Stimulated activated CD8-positive, alpha-beta memory T cell treated with anti-CD3 and anti-CD28 coated beads, Interleukin-7, amount 100 ng/mL, for 1 hour (primary cell): ENCODE measurements at places on chromosomes 11 and 22.

GRCh38 chr11:12686246-12687060 lies 12.2 kb downstream of the TEAD1 start:
- no peak for DNase-seq

GRCh38 chr11:35905646-35906276 lies 38.1 kb upstream of the LDLRAD3 start:
- no peak for DNase-seq

- DNase-seq: no peak
Measured at GRCh38 chr11:12220305-12220704, 109.9 kb downstream of the MICAL2 start.

GRCh38 chr22:33024626-33025025 lies 33.6 kb downstream of the SYN3 start:
- no peak for DNase-seq

GRCh38 chr11:21295508-21295907 lies 626.1 kb downstream of the NELL1 start:
- DNase-seq: no peak

- peak; percentile 52 for DNase-seq
Measured at GRCh38 chr22:50148991-50149721, 21.4 kb upstream of the PANX2 start.

DNA sequence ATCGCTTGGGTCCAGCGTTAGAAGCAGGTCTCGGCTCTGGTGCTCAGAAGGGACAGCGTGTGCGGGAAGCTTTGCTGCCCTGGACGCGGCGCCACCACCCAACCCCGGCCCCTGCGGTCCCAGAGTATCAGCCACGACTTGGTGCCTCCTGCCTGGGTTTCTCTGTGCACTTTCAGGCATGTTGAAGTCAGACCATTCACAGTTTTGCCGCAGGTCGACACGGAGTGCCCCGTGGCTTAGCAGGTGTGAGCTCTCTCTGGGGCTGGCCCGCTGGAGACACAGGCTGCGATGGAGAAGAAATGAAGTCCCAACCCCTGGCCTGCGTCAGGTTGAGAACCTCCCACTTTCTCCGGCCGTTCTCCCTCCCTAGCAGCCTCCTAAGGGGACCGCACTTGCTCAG lies 494.5 kb downstream of the BRD1 start:
- no peak for DNase-seq

- DNase-seq: no peak
Measured at GRCh38 chr11:10076458-10077141, 217.4 kb downstream of the SBF2 start.

DNA sequence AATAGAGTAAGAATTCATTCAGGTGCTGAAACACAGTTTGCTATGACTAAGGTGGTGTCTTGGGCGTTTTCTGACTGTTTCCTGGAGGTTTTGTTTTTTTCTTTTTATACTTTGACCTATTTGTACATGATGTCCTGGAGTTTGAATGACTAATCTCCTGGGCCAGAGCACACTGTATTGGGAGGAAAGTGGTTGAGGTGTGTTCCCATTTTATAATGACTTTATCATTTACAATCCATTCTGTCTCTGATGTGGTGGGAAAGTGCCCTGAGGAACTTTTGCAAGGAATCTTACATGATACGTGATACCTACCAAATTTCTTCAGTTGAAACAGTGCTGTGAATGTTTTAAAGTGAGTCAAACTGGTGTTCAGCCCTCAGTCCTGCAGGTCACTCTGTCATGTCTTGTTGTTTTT lies 80.8 kb downstream of the TNRC6B start:
- no peak for DNase-seq

DNA sequence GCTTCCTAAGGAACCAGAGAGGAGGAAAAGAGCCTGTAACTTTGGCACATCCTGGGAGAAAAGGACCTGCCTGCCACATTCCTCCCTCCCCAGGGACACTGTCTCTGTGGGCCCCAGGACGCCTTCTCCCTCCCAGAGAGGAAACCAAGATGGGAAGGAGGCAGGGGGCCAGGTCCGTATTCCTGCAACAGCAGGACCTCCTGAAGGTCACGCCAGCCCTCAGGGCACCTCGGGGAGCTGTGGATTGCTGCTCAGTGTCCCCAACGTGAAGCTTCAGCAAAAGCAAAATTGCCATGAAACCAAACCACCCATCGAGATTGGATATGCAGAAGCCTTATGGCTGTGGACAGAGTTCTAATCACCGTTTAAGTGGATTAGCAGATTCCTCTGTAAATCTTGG lies 86.7 kb downstream of the ARHGAP8 start:
- DNase-seq: no peak

- DNase-seq: no peak
Measured at GRCh38 chr11:74147199-74147929, 23.4 kb downstream of the C2CD3 start.

GRCh38 chr11:122863704-122864326 lies 18.7 kb upstream of the JHY start:
- DNase-seq: no peak

DNA sequence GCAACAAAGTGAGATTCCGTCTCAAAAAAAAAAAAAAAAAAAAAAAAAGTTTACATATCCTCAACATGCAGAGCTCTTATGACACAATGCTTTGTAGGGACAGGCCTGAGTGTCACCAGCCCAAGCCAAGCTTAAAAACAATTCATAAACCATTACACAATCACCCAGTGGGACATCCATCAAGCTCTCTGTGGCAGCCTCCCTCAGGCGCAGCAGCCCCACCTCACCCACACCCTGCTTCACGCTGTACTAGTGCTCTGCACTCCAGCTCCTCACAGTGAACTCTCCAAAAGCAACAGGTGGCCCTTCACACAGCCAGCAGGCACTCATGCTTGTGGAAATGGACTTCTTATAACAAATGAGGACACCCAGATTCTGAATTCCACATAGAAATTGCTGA lies 3.5 kb upstream of the FOXRED2 start:
- no peak for DNase-seq

GRCh38 chr22:37225481-37225880 lies 13.2 kb upstream of the SSTR3 start:
- no peak for DNase-seq

GRCh38 chr11:130159657-130160497 lies at the start of gene ST14:
ST14 (plus strand) TSS chr11:130159782; CDS start chr11:130159980, 198 bp downstream.
- no peak for DNase-seq

GRCh38 chr11:79375818-79376550 lies 64.8 kb downstream of the TENM4 start:
- DNase-seq: no peak

DNA sequence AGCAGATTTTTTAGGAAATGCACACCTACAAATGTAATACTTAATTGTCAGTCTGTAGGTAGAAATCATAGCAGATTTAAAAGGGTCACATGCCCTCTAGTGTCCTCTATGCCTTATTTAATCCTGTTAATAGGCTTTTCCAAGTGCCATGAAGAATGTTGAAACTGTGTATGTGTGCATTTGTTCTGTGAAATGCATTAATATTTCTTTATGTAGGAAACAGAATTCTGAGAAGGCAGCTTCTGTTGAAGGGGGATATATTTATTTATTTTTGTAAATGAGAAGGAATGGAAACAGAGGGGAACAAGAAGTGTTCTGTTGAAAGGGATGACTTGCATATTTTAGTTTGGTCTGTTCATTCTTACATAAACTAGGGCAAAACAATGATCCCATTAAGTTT lies 51.0 kb downstream of the SVIP start:
- DNase-seq: no peak

- DNase-seq: no peak
Measured at GRCh38 chr11:71580057-71581003, 2.3 kb downstream of the KRTAP5-11 start.

GRCh38 chr22:46430961-46431838 lies 95.7 kb downstream of the TRMU start:
- no peak for DNase-seq

- DNase-seq: no peak
Measured at GRCh38 chr11:112762707-112763090, 198.5 kb upstream of the NCAM1 start.

GRCh38 chr22:25942856-25943411 lies 200.9 kb downstream of the MYO18B start:
- no peak for DNase-seq

- no peak for DNase-seq
Measured at GRCh38 chr22:49824185-49824925, 3.3 kb downstream of the BRD1 start.

- DNase-seq: peak; percentile 25
Measured at GRCh38 chr11:69443138-69443967, 38.1 kb upstream of the LINC01488 start.

GRCh38 chr11:117510646-117511045 lies 183.0 kb downstream of the CEP164 start:
- no peak for DNase-seq

DNA sequence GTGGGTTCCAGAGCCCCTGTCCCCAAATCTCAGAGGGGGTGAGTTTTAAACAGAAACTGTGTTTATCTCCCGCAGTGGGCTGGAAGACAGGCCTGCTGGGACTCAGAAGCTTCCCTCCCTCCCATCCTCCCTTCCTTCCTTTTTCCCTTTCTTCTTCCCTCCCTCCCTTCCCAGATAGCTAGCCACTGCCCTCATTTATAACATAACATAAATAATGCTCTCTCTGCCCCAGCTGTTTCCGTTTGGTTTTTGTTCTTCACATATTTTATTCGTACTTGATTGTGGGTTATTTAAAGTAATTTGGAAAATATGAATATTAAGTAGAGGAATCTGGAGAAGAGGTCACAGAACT lies 140.9 kb downstream of the TEAD1 start:
- DNase-seq: no peak

- no peak for DNase-seq
Measured at GRCh38 chr11:33694346-33695050, 6.1 kb downstream of the C11orf91 start.

GRCh38 chr11:85844439-85845123 lies 10.6 kb upstream of the CCDC83 start:
- DNase-seq: no peak

DNA sequence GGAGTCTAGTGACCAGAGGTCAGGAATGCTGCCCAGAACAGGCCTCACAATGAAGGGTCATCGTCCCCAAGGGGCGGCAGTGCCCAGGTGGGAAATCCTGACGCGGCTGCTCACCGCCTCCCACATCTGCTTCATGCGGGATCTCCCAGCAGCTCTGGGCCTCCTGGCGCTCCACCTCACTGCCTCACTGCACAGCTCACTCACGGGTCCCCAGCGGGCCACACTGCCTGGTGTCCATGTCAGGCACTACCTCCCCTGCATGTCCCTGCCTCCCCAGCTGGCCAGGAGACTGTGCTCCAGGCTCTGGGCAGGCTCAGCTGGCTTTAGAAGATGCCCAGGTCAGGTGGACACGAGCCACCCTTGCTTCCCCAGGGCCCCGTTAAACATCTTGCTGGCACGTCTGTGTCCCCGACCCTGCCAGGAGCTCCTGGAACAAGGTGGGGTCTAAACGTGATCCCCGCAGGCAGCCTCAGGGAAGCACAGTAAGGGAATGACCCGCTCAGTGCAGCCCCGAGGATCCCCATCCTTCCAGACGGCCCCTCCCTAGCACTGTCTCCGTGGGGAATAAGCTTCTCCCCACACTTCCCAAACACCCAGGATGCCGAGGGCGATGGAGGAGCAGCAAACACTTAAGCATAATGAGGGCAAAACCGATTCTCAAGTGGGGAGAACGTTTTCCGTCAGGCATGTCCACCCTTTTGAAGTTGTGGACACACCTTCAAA lies 93.2 kb downstream of the TRMU start:
- DNase-seq: no peak

GRCh38 chr11:134429106-134429505 lies 17.1 kb upstream of the B3GAT1 start:
- DNase-seq: no peak

DNA sequence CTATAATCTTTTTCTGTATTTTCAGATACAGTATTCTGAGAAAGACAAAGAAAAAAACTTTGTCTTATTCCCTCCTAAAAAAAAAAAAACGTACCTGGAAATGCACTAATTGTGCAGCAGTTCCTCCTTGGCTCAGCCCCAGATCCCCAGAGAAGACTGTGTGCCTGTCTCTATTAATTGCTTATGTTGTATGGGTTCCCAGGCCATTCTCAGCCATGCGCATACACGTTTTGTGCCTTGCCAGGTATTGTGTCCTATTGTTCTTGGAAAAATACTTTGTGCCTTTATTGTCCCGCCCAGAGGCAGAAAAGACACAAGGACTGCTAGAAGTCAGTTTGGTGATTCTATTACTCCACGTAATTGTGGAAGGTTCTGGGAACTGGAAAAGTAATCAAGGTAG lies 91.2 kb downstream of the PIWIL4 start:
- no peak for DNase-seq

DNA sequence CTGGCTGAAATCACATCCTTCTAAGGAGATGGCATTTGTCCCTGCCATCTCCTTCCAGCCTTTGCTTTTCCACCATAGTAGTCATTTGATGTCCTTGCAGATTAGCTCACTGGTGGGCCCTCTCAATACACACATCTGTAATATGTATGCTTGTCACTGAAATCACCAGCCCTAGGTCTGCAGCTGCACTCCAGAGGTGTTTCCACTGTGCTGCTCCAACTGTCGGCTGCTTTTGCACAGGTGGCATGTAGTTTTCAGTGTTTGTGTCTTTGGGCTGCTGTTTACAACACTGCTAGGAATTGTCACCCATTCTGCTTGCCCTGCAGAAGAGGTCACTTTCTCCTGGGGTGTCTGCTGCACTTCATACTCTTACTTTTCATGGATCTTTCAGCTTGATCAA lies 69.0 kb upstream of the GRAMD1B start:
- no peak for DNase-seq

- no peak for DNase-seq
Measured at GRCh38 chr11:108947654-108948570, 283.0 kb downstream of the DDX10 start.

DNA sequence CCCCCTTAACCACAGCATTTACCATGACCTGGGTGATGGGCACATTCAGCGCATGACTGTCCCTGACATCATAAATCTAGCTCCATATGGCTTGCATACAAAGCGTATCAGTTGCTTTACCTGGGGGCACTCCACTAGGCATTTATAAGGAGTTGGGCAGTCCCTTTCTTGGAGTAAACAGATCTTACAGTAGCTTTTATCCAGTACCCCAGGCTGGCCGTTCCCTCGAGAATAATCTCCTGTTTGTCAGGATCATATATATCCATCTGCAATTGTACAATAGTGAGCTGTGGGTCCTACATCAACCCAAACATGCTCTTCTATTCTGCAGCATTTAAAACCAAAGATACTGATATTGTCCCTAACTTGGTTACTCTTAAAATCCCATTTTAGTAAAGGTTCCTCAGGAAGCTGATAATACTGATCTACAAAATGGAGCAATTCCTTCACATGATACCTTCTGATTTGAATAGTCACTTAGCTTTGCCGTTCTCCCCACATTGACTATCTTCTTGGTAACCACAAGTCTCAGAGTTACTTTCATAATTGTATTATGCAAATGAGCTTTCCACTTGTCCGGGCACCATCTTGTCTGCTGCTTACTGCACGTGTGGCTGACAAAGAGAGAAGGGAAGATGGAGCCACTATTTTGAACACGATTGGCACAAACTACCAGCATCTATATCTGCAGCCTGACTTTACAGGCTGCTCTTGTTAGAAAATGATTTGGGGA lies 205.0 kb downstream of the CWF19L2 start:
- DNase-seq: no peak

GRCh38 chr11:25734591-25735211 lies 597.2 kb upstream of the ANO3 start:
- DNase-seq: no peak
